Cortex of kidney (tissue), 1 donor: ENCODE measurements at places on chromosomes 2 and 18.

GRCh38 chr2:212842544-212843185, 304.1 kb upstream of the ERBB4 start:
- no peak for DNase-seq

DNA sequence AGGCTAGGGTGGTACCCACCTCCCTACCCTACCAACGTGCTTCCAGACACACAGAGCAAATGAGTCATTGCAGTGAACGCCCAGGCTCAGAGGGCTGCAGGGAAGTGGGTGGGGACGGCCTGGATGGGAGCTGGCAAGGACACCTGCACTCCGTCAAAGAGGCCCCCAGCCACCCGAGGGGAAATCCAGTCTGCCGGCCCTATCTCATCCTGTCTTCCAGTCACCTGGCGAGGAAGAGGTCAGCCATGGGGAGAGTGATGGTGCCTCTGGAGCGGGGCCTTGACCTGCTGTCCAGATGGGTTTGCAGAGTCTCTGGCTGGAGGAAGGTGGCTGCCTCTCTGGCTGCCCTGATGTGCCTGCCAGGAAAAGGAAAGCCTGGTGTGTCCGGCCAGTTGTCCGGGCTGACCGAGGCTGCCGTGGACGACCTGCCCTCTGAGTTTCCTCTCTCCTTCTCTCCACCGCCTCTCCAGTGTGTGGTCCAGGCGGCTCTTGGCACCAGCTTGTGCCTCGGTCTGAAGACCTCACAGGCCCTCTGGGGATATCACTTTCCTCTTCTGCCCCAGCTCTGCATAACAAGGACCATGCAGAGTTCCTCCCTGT, 209.7 kb upstream of the COPS8 start:
- DNase-seq: no peak

GRCh38 chr18:9405977-9406376, 69.3 kb upstream of the RALBP1 start:
- DNase-seq: no peak

GRCh38 chr2:40344364-40344763, 107.5 kb downstream of the SLC8A1 start:
- no peak for DNase-seq

- DNase-seq: no peak
Observed at GRCh38 chr2:11377928-11378545, 33.6 kb upstream of the ROCK2 start.

DNA sequence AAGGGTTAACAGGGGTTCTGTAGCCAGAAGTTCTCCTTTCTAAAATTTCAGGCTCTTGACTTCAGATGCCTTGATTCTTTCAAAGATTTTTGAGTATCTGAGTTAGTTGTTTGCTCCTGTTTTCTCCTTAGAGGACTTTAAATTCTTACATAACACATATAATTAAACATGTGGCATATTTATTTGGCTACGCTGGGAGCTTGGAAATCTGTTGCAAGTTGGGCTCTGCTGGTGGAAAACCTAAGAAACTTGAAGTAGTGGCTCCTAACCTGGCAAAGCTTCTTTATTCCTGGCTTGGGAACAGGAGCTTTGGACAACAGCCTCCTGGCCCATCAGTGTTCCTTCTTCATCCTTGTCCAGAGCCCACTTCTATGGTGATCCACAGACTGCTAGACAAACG, 72.6 kb downstream of the VIT start:
- no peak for DNase-seq

DNA sequence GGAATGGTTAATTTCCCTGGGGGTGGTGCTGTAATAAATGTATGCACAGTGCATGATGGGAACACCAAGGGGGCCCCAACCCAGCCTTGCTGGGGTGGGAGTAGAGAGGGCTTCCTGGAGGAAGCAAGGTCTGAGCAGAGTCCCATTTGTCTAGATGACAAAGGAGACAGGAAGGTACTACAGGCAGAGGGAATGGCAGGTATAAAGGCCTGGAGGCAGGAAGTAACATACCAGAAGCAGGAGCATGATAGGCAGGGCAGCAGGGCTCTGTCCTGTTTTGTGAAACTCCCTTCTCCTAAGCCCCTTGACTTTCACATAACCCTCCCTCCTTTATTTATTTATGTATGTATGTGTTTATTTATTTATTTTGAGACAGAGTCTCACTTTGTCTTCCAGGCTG, 3.9 kb downstream of the GMPPA start:
- DNase-seq: no peak

DNA sequence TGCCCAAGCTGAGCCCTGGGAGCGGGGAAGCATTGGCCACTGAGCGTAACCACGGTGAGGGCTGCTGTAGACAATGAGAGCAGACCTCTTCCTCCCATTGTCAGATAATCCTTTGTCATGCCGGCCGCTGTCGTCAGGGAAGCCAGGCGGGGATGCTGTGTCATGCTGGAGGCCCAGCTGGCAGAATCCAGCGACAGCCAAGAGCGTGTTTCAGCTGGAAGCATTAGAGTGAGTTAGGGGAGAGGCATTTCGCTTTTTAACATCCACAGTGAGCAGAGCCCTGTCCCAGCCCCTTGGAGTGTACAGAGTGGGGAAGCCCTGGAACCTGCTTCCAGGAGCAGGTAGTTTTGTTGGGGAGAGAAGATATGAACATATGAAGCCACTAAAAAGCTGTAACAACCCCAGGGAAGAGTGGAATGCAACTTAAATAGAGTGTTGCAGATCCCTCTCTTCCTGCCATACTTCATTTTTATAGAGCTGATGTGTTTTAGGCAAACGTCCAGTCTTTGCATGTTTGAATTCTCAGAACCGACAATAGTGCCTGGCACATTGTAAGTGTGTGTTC, 7.0 kb downstream of the CTIF start:
- DNase-seq: no peak

GRCh38 chr2:169275696-169276444, 86.5 kb downstream of the LRP2 start:
- DNase-seq: no peak

DNA sequence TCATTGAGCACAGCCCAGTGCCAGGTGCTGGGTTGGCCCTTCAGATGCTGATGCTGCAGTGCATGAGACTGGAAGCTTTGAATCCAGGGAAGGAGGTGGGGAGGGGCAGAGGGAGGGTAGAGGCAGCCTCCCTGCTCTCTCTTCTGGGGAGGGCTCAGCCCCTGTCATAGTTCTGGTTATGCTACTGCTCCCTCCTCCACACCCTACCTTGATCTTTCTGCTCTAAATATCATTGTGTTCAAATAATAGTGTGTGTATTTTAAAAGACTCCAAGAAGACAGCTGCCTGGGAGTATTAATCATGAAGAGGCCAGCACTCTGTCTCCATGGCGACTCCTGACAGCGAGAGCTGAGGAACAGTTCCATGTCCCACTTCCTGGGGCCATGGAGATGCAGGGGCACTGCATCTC, 3.8 kb upstream of the EGR4 start:
- no peak for DNase-seq

DNA sequence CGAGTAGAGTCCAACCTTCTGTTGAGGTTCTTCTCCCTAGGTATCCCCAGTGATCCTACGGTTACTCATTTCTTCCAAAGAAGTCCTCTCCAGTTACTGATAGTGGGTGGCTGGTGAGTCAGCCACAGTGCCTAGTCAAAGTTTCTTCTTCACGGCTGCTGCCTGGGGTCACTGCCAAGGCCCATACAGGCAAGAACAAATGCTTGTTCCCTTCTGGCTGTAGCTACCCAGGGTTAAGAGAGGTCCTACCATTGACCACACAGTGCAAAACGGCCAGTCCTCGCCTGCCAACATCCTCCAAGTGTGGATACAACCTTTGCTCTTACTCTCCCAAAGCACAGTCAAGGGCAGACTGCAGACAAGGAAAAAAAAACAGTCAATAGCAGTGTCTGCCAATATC, 2.9 kb upstream of the PTPN4 start:
- DNase-seq: no peak

GRCh38 chr2:241894056-241894641, 24.6 kb downstream of the RTP5 start:
- DNase-seq: no peak

GRCh38 chr18:44803019-44803650, 122.4 kb downstream of the SETBP1 start:
- DNase-seq: no peak

DNA sequence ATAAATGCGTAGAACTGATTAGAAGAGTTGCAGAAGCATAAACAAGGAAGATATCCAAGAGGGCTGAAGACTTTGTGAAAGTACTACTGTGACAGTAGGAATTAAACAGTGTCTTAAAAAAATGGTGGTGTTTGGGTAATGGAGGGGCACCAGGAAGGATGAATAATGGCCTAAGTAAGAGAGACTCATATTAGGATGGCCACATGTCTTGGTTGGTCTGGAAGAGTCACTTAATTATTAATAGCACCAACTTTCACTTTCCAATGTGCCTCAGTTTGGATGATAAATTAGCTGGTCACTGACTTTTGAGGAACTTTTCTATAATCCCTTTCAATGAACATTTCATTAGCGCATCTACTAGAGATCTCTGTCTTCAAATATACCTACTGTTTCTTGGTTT, 372.2 kb downstream of the NYAP2 start:
- no peak for DNase-seq

DNA sequence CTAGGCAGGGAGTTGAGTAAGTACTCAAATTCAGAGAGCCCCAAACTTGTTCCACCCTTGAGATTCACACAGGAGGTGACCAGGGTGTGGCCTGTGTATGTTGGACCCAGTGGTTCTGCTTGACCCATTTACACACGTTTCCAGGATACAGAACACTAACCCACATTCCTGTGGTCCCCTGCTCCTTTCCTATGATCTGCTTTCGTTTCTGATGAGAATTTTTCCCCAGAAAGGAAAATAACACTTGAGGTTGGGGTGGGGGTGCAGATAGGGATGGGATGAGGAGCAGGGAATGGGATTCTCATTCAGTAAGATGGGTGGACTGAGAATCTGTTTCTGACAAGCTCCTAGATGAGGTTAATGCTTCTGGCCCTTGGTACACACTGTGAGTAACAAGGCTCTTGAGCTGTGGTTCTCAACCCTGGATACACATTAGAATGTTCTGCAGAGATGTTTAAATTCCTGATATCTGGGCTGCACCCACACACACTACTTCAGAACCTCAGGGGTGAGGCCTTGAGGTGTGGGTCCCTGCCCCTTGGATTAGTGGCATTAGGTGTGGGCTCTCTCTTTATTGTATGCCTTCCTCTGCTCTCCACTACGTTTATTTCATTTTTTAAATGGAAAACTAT, 58.4 kb downstream of the TPGS2 start:
- no peak for DNase-seq

DNA sequence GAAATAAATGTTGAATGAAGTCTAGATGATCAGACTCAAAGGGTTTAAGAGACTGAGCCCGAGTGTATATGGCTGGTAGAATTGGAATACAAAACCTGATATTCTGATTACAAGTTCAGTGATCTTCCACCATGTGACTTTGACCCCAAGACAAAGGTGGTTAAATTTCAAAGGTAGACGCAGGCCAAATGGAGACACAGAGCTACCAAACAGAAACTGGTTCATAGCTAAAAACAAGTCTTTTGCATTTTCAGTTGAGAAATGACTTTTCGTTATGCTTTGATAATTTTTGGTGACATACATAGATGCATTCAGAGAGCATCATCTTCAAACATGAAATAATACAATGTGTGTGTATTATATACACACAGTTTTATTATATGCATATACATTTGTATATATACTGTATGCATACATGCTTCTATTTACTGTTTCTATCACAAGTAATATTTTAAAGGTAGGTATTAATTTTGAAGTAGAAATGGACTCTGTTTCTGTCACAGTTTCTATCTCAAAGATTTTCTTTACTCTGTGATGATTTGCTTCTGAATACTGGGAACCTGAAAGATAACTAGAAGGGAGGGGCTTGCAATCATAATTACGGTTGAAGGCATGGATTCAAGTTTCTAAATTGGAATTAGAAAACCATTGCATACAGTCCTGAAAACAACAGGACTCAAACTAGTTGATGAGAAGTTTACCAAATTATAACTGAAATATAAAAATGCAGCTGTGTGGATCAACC, 142.3 kb downstream of the ABCA12 start:
- DNase-seq: no peak

- DNase-seq: no peak
Observed at GRCh38 chr18:8942021-8942908, 160.2 kb upstream of the NDUFV2 start.

DNA sequence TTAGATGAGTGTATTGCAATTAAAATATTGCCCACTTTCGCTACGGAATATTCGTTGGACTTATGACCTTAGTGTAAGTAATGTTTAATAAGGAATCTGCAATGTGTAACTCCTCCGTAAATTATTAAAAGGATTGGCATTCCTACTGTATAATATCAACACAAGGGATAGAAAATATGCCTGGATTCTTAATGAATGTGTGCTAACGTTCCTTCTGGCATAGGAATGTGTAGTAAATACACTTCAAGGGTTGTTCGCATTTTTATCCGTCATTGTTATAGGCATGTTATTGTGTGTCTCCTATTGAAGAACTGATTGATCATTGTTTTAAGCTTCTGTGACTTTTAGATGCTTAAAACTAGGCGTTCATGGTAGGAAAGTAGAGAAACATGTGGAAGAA, 134.5 kb downstream of the NEDD4L start:
- DNase-seq: no peak

GRCh38 chr2:220445429-220446105, 818.1 kb downstream of the SLC4A3 start:
- no peak for DNase-seq

GRCh38 chr2:218877891-218878290, 2.8 kb upstream of the WNT10A start:
- DNase-seq: no peak

DNA sequence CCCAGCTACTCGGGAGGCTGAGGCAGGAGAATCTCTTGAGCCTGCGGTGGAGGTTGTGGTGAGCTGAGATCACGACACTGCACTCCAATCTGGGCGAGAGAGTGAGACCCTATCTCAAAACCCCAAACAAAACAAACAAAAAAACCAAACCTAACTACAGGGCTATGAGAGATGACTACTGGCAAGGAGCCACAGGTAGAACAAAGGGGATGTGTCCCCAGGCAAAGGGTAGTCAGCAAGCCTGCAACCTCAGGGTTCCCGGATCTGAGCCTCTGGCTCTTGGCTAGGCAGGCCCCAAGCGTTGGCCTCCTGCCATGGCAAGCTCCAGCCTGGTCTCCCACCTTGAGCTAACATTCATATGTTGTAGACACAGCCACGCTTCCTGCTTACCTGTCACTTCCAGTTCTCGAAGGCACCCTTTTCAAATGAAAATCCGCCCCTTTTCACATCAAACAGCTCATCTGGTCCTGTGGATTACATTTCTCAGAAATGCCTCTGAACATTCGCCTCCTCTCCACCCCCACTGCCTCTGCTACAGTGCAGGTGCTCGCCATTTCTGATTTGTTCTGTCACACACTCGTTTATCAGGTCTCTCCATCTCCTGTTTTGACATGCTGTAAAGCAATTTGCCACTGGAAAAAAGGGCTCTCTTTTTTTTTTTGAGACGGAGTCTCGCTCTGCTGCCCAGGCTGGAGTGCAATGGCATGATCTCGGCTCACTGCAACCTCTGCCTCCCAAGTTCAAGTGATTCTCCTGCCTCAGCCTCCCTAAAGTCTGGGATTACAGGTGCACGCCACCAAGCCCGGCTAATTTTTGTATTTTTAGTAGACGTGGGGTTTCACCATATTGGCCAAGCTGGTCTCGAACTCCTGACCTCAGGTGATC, 13.1 kb upstream of the ACTR3 start:
- DNase-seq: no peak

- DNase-seq: no peak
Observed at GRCh38 chr2:207248702-207249377, 83.1 kb upstream of the KLF7 start.

GRCh38 chr2:223465793-223466192, 136.4 kb downstream of the SCG2 start:
- DNase-seq: no peak

GRCh38 chr2:33074197-33074596, 127.4 kb downstream of the LTBP1 start:
- no peak for DNase-seq

GRCh38 chr2:122136056-122136455, 380.6 kb downstream of the TSN start:
- no peak for DNase-seq
